ENCODE measurements at places on chromosomes 16 and 17.

- no peak for DNase-seq
These were observed 7.7 kb downstream of the JPT1 start for GRCh38 chr17:75146592-75146991.

- DNase-seq = no peak
These were observed 2.0 kb downstream of the CCDC102A start for GRCh38 chr16:57534337-57534880.

- DNase-seq = no peak
These were observed 50.8 kb upstream of the ENDOV start for GRCh38 chr17:80364091-80364691.

DNA sequence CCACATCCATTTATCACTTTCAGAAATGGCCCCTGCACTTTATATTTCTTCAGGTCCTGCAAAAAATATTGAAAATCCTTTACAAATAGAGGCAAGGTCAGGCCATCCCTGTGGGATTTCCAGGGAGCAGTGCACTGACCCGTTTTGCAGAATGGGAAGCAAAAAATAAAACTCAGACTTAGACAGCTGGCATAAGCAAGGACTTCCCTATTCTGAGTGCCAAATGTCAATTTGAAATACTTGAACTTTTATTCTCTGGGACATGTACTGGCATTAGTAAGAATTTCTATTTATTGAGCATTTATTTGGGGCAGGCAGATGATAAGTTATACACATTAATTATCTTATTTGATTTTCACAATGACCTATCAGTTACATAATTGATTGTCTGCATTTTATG lies 32.4 kb downstream of the PRKCB start:
- no peak for DNase-seq
